PC-3 (cell line): ENCODE measurements at places on chromosomes 2 and 18.
A peak's percentile ranks its signal among the peaks of the same experiment; 100 is the strongest.

- DNase-seq = no peak
These were observed 241.7 kb upstream of the ID2 start for GRCh38 chr2:8440029-8440778.

- DNase-seq = no peak
These were observed 9.0 kb downstream of the CUL3 start for GRCh38 chr2:224576088-224576715.

DNA sequence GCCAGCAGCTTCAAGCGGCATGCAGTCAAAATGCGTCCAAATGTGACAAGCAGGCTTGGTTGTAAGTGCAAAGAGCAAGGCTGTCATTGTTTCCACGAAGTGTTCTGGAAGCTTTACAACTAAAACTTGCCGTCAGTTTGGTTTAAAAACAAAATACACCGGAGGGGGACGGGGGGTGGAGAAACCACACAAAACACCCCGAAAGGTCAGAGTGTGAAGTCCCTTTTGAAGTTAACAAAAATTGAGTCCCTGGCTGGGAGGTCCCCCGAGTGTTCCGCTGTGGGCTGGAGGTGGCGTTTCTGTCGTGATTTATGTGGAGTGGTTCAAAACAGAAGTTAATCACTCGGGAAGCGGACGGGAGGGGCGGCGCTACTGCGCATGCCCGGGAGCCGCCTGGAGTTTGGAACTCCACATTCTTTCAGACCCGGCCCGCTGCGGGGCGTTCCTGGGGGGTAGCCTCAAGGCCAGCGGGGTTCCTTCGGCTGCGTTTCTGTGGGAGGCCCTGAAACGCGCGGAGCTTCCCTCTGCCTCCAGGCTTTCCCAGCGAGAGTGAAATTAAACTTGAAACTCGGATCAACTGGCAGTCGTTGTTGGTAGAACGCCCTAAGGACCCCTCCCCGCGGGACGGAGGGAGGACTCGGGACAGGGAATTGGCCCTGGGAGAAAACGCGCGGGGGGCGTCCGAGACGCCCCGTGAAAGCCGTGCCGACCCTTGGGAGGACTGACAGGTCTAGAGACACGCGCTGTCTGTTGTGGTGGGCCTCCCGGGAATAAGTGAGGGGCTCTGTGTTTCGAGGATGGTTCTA lies 1.4 kb downstream of the TGIF1 start:
- peak; percentile 88 for DNase-seq

DNA sequence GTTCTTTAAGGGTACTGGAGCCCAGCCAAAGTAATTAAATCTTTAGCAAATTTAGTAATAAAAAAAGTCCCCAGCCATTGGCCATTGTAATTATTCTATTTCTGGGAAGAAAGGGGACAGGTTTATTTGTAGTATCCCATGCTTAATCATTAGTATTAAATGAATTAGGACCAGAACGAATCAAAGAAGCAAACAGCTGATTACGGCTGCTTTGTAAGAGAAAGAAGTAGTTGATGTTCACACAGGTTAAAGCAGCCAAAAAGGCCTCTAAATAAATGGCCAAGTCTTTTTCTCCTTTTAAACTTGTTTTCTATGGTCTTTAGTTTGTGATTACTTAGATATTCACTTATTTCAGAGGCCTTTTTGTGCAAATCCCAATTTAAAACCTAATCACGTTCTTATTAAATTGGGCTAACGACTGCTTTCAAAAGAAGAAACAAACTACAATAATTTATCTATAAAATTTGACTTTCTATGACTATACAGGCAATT lies 48.6 kb upstream of the DNAH7 start:
- no peak for DNase-seq

GRCh38 chr2:127049927-127050802 lies 56.8 kb downstream of the BIN1 start:
- peak; percentile 54 for DNase-seq

DNA sequence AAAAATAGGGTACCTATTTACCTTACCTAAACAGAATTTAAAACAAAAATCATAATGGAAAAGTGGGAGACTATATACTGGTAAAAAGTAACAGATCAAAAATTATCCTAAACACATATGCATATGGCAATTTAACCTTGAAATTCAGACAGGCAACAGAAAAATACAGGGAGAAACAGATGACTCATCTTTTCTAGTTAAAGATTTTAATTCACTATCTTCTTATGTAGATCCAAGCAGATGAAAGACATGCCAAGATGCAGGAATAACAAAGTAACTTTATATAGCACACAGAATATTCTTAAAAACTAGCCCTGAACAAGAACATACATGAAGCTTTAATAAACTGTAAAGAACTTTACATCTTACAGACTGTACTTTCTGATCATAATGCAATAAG lies 30.9 kb downstream of the PRPF40A start:
- no peak for DNase-seq

DNA sequence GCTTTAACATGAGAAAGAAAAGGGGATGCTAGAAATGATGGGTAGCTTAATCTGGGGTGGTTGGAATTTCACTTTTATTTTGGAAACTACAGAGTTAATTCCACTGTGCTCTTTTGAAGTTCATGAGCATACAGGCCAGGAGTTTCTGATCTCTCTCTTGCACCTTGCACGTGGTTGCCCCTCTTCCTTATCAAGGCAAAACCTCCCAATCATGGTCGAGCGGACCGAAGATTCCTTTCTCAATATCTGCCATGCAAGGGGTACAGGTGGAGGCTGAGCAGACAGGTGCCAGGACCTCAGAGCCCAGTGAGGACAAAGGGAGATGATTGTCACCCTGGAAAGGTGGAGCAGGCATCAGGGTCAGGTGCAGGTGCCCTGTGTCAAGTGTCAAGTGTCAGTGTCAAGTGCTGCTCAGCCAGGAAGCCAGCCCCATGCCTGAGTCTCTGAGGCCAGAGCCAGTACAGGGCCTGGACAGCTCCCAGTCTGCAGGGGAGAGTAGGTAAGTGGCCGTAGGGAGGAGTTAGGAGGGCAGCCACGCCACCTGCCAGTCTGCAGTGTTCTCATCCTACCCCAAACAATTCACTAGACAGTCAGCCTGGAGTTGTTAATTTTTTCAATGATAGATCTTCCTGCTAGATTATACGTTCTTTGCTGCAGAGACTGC lies 42.2 kb downstream of the LPIN1 start:
- no peak for DNase-seq

GRCh38 chr2:27024812-27025211 lies 8.0 kb upstream of the TMEM214 start:
- DNase-seq = no peak

DNA sequence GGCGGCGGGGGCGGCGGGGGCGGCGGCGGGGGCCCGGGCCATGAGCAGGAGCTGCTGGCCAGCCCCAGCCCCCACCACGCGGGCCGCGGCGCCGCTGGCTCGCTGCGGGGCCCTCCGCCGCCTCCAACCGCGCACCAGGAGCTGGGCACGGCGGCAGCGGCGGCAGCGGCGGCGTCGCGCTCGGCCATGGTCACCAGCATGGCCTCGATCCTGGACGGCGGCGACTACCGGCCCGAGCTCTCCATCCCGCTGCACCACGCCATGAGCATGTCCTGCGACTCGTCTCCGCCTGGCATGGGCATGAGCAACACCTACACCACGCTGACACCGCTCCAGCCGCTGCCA lies 644 bp downstream of the ONECUT2 start:
- DNase-seq = no peak

DNA sequence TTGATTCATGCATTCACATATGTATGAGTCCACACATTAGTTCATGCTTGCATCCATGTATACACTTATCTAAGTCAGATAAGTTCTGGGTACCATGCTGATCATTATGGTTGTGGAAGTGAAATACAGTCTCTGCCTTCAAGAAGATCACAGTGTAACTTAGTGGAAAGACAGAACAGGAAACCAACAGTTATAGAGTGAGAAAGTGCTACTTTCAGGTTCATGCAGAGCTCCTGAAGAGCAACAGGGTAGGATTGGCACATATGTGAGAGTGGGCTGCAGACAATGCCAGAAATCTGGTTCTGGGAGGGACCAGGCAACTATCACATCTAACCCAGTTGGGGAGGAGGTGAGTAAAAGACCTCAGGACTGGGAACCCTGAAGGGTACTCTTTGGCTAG lies 35.4 kb upstream of the PGAP1 start:
- no peak for DNase-seq

DNA sequence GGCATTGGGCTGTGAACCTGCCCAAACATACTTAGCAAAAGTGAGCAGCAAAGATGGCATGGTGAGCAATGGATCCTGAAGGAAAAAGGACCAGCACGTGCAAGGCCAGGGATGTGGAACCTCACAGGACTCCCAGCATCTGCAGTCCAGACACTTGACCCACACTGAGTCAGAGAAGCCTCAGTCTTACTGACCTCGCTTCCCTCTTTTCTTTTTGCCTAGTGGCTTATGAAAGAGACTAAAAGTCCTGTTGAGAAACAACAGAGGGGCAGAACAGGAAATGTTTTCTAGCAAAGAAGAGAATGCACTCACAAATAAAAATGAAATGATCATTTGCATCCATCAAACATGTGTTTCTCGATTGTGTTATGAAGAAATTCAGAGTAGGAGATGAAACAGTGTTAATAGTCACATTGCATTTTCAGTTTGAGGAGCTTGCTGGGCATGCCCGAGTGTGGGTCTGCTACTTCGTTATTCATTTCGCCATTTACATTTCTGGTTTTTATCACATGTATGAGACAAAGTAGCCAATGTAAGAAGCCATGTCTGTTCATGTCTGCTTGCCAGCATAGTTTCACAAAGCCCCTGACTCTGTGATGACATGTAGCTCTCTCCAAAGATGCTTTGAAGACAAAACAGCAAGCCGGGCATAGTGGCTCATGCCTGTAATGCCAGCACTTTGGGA lies 118.4 kb downstream of the INO80D start:
- no peak for DNase-seq

- DNase-seq = no peak
These were observed 322.0 kb downstream of the PRKCE start for GRCh38 chr2:45973426-45973825.

GRCh38 chr2:239396881-239397681 lies 3.7 kb downstream of the HDAC4 start:
- DNase-seq = no peak

DNA sequence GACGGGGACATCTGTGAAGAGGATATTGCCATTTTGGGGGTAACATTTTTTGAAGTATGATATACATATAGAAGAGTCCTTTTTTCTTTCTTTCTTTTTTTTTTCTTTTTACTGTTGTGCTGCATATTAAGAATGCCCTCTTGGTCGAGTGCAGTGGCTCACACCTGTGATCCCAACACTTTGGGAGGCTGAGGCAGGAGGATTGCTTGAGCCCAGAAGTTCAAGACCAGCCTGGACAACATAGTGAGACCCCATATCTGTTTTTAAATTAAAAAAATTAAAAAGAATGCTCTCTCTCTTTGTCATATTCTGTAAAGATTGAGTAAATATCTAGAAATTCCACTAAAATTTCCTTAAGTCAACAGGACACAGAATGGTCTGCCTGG lies 3.6 kb downstream of the SH2D6 start:
- DNase-seq = no peak

GRCh38 chr2:190682168-190682567 lies 33.3 kb downstream of the NAB1 start:
- peak; percentile 60 for DNase-seq

GRCh38 chr2:119826370-119826961 lies 66.7 kb downstream of the PTPN4 start:
- DNase-seq = peak; percentile 67

DNA sequence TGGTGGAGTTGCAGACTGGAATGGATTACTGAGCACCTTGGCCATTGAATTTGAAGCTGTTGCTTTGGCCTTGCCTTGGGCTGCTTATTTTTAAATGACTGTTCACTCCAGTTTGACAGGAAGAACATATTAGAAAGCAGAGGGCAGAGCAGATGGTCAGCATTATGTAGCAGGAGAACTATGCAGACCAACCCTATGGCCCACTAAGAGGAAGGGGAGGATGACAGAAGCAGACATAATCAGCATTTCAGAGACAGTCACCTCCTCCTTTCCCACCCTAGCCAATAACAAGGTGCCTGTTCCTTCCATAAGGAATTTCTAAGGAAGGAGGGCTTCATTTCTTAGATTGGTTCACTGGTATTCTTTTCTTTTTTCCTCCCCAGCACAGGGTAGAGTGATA lies 2.4 kb downstream of the CHRNA1 start:
- peak; percentile 9 for DNase-seq

- peak; percentile 78 for DNase-seq
These were observed 176.6 kb upstream of the TACR1 start for GRCh38 chr2:75375646-75376582.

DNA sequence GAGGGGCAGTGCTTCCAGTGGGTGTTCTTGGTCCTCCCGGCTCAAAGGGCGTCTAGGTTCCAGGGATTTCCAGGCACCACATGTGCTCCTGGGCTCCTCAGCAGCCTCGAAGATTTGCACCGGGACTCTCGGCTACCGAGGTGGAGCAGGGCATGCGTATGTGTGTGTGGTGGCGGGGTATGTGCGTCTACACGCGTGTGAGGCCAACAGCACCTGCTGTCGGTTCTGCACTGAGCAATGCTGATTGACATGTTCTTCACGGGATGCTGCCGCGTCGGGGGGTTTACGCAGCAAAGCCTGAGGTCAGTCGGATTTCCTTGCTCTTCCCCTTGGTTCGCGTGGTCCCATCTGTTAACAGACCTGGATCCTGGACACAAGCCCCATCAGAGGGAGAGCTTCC lies 119.8 kb downstream of the NDUFA10 start:
- no peak for DNase-seq

GRCh38 chr2:163198007-163198406 lies 359.4 kb upstream of the KCNH7 start:
- no peak for DNase-seq

GRCh38 chr18:8785855-8786482 lies 80.6 kb downstream of the MTCL1 start:
- DNase-seq = no peak

- no peak for DNase-seq
These were observed 353.6 kb downstream of the KIAA1328 start for GRCh38 chr18:37182340-37183135.

DNA sequence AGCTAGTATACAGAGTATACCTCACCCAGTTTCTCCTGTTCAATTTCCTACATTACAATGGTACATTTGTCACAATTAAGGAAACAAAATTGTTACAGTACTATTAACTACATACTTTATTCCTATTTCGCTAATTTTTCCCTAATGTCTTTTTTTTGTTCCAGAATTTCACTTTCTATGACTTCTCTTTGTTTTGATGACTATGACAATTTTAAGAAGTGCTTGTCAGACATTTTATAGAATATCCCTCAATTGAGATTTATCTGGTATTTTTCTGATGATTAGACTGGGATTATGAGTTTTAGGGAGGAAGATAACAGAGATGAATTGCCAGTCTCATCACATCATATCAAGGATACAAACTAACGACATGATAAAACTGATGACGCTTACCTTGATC lies 211.8 kb upstream of the STON1 start:
- no peak for DNase-seq

GRCh38 chr2:53104263-53104662 lies 663.3 kb upstream of the CHAC2 start:
- peak; percentile 95 for DNase-seq

- no peak for DNase-seq
These were observed 3.6 kb downstream of the COMMD1 start for GRCh38 chr2:61909116-61909515.

GRCh38 chr18:58520969-58521368 lies 107.9 kb downstream of the ALPK2 start:
- DNase-seq = peak; percentile 36

- DNase-seq = peak; percentile 21
These were observed 1.4 kb downstream of the MBP start for GRCh38 chr18:77131100-77131651.
